ENCODE measurements at places on chromosomes 1 and 21. TPM values are rescaled to one million over a fixed set of nuclear protein-coding genes. Genes with fewer than 3 reads are reported as not detected.
A peak's percentile ranks its signal among the peaks of the same experiment; 100 is the strongest.

- DNase-seq: no peak
Observed at GRCh38 chr1:230125640-230126528, 58.8 kb downstream of the GALNT2 start.

- no peak for DNase-seq
Observed at GRCh38 chr1:171965777-171966176, 124.5 kb downstream of the DNM3 start.

DNA sequence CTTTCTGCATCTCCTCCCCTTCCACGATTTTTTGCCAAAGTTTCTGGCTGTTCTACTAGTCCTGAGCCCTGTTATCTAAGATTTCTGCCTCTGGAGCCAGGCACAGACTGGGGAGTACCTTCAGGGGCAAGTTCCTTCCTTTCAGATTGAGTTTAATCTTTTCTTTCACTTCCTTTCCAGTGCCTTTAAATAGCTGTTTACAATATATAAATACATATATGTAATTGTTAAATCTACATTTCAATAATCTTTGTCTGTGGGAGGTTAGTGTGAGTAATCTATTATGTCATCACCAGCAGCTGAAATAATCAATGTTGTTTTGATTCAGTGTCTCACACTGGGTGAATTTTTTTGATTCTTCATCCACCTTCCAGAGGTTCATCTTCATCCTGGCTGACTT, 31.8 kb downstream of the DIPK1A start:
- no peak for DNase-seq

DNA sequence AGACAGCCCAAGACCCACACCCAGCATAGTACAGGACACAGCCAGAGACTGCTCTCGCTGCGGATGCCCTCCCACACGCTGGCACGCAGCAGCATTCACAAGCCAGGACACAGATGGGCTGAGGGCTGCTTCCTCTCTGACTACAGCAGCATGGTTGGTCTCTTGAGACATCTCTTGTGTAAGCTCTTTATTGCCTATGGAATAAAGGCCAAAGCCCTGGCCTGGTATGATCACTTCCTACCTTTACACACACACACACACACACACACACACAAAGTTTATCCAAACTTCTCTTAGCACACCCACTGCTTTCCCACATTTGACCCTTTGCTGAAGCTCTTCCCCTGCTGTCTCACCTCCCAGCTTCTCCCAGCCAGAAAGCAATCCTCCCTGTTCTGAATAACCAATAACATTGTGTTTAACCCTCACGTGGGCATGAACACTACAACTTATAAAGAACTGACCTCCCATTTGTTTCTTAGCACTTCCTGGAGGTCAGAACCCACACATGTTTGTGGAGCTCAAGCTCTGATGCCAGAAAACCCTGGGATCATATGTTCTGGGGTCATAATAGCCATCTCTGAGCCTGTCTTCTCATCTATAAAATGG, 1.2 kb upstream of the LUZP1 start:
- DNase-seq: peak; percentile 61

- no peak for DNase-seq
Observed at GRCh38 chr1:240109920-240110636, 18.4 kb downstream of the FMN2 start.

GRCh38 chr1:222754366-222755139, 17.6 kb downstream of the FAM177B start:
- DNase-seq: no peak

GRCh38 chr1:28091043-28091781, 2.8 kb upstream of the EYA3 start:
- peak; percentile 57 for DNase-seq

DNA sequence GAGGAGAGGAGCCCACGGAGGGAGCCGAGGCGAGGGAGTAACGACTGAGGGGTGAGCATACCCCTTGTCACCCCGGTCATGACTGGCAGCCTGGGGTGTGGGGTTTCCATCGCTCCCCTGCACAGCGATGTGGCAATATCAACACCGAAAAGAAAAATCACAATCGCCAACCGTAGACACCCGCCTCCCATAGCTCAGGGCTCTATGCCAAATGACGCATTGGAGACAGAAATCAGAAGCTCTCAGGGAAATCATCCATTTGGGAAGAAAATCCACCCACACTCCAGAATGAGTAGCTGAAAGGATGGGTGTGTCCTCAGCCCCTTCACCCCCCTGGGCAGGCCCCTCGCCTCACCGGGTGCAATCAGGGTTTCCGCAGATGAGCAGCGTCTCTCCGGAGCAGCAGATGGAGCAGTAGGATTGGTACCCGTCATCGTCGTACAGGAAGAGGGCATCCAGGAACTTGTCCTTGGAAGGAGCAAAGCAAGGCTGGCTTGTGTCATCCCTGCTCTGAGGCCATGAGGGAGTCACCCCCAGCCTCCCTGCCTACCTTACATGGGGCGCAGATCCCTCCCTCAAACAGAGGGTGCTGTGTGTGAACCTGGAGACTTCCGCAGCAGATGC, 2.5 kb downstream of the DNMT3L start:
- DNase-seq: no peak

- no peak for DNase-seq
Observed at GRCh38 chr1:12475101-12475500, 142.9 kb downstream of the DHRS3 start.

GRCh38 chr1:40531381-40532061, at the start of gene ZNF684:
Gene ZNF684, plus strand, starts transcription at chr1:40531637. Its CDS starts 1,530 bp downstream, at chr1:40533167.
- peak; percentile 96 for DNase-seq

GRCh38 chr1:93717640-93718039, 36.0 kb upstream of the BCAR3 start:
- no peak for DNase-seq

DNA sequence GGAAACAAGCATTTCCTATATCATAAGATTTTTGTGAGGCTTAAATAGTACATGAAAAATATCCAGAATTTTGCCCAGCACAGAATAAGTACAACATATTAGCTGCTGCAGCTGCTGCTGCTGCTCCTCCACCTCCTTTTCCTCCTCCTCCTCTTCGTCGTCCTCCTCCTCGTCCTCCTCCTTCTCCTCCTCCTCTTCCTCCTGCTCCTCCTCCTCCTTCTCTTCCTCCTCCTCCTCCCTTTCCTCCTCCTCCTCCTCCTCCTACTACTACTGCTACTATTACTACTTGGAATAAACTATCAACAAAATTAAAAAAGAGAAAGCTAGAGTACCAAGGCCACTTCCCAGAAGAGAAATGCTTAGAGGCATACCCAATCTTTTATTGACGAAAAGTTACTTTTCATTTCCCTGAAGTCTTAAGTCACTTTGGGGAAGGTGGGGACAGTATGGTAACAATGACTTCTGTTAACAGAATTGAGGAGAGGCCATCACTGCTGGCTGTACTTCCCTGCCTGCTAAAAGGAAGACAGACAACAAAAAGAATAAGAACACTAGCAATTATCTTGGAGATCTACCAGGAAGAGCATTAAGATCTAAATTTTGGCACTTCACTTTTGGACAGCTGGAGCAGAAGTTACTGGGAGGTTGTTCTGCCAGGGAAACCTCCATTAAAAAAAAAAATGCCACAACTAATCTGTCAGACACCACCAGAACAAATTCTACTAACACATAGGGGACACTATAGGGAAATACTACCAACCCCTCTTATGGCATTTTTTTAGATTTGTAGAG, 7.1 kb downstream of the DENND1B start:
- no peak for DNase-seq

- DNase-seq: no peak
Observed at GRCh38 chr1:106502659-106503058, 553.8 kb upstream of the PRMT6 start.

GRCh38 chr1:26938004-26938658, 16.6 kb downstream of the NUDC start:
- no peak for DNase-seq

DNA sequence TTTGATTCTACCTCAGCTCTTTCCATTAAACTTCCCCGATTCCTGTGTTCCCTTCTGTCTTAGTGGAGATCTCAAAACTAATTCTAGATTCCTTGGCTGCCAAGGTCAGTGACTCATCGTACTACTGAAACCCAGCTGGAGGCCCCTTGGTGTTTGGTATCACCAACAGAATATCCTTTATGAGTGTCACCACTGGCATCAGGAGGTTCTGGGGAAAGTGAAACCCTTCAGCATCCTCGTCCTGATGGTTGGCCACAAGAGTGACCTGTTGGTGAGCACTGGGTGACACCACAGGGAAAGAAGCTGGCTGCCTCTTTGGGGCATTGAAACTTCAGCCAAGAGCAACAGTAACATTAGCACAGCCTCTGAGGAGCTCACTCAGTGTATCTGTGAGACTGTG, 9.6 kb downstream of the RAB42 start:
- DNase-seq: no peak

- no peak for DNase-seq
Observed at GRCh38 chr1:16721871-16722641, 18.3 kb upstream of the RNU1-4 start.

DNA sequence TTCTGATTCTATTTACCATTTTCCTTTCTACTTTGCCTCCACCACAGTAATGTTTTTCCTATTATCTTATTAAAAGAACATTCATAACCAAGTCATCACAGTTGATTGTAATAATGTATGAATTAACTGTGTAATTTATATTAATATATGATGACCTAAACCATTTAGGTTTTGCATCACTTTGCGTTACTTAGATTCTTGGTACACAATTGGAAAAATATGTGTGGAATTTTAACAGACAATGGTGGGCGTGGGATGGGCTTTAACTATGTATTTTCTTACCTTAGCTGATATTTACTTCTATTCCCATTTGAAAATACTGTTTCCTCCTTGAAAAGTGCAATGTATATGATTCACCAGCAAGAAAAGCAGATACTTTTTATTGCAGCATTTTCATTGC, 3.6 kb downstream of the KRTAP21-3 start:
- no peak for DNase-seq

GRCh38 chr21:25801217-25802014, 66.6 kb downstream of the GABPA start:
- peak; percentile 76 for DNase-seq

- DNase-seq: peak; percentile 51
Observed at GRCh38 chr1:154198756-154199562, 7.1 kb upstream of the TPM3 start.

- no peak for DNase-seq
Observed at GRCh38 chr1:6852136-6852890, 67.1 kb downstream of the CAMTA1 start.

DNA sequence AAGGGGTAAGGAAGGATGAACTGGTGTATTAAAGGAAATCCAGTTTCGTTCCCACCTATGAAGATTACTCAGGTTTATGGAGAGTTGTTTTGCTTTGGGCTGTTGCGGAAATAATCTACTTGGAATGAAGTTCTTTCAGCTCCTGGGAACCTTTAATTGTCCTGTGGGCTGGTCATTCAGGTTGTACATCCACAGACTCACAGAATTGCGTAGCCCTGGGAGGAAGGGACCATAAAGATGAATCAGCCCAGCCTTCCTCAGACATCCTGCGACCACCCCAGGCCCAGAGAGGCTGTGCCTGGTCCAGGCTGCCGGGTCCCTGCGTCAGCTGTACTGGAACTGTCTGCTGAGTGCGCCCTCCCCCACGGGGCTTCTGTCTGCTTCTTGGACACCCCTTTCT, 72.7 kb downstream of the GALNT2 start:
- no peak for DNase-seq

DNA sequence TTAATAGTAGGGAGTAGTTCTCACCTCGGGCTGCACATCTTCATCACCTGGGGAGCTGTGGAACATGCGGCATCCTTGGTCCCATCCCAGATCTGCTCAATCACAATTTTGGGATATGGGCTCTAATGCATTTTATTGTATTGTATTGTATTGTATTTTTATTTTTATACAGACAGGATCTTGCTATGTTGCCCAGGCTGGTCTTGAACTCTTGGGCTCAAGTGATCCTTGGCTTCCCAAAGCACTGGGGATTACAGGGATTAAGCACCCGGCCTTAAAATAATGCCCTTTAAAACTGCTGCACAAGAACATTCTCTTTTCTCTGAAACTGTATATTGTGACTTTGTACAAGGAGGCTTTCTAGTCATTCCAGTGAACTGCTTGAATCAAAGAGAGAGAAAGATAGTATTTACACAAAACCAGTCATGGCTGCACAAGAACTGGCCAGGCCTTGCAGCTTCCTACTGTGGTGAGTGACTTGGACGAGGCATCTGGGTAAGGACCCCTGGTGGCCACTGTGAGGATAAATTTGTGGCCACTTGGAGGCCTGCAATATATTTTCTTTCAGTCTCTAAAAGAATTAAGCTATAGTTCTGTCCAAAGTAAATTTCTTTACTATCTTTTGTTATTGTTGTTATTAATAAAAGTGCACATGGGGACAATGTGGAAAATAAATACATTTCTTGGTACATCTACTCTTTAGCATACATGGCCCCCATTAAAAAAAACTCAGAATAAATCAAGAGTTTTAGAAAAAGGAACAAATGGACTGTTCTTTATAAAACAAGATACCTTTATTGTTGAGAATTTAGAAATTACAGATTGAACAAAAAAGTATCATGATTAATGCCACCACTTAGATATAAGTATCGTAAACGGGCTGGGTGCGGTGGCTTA, 48.0 kb downstream of the TBCE start:
- peak; percentile 75 for DNase-seq

GRCh38 chr1:54842206-54842915, 41.2 kb upstream of the TTC22 start:
- DNase-seq: no peak

DNA sequence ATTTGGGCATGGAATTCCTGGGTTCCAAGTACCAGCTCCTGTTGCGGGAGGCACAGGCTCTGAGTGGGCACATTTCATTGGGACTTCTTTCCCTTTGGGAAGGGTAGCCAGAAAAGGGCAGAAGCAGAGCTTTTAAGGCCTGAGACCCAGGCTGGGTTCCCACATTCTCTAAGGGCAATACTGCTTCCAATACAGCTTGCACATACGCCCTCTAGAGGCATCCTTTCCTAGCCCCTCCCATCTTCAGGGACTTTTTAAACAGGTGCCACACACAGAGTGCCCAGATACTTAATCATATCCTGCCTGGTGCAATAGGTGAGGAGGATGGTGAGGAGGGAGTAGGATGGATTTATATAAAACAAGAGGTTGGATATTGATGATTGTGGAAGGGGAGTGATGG, 5.7 kb downstream of the GPR88 start:
- no peak for DNase-seq

GRCh38 chr1:166900987-166901386, 24.9 kb upstream of the TADA1 start:
- no peak for DNase-seq

- no peak for DNase-seq
Observed at GRCh38 chr1:109527098-109527811, 12.4 kb upstream of the GPR61 start.

GRCh38 chr21:24217151-24217550, 1390.1 kb downstream of the MRPL39 start:
- DNase-seq: no peak

- DNase-seq: peak; percentile 78
Observed at GRCh38 chr1:214328770-214329469, 48.0 kb downstream of the SMYD2 start.

GRCh38 chr21:35399002-35399530, 350.0 kb upstream of the RUNX1 start:
- DNase-seq: no peak

Gene CD84
- total RNA-seq: 10.8 TPM

Gene HES3
- total RNA-seq: not detected

Gene HFM1
- 1.0 TPM for total RNA-seq

Gene ESPN
- total RNA-seq: 11.2 TPM

Gene LY9
- 3.4 TPM for total RNA-seq

Gene DCDC2B
- 10.0 TPM for total RNA-seq

Gene WNT3A
- total RNA-seq: 0.09 TPM

Gene SLAMF8
- total RNA-seq: 5.2 TPM

Gene ASPM
- 7.3 TPM for total RNA-seq

Gene PADI2
- total RNA-seq: 2.1 TPM

Gene SELENBP1
- total RNA-seq: 195 TPM

Measured in lung (tissue), 17 donors.